ENCODE measurements at places on chromosomes 3 and 15.

- DNase-seq = no peak
Observed at GRCh38 chr3:60669636-60670035, 581.6 kb downstream of the FHIT start.

DNA sequence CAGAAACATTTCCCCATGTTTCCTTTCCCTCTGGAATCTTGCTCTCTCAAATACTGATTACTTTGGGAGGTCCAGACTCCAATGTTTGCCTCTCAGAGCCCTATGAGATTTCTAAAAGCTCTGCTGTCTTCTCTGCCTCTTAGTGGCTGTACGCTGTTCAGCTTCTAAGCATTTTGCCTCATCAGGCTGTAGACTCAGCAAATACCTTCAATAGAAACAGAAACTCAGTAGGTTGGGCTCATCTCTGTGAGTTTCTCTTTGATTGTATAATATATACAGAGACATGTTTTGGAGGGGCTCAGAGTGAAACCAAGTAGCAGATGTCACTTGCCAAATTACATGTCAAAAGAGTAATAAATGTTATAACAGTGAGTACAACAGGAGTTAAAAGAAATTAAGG lies 380.8 kb upstream of the MEIS2 start:
- no peak for DNase-seq

DNA sequence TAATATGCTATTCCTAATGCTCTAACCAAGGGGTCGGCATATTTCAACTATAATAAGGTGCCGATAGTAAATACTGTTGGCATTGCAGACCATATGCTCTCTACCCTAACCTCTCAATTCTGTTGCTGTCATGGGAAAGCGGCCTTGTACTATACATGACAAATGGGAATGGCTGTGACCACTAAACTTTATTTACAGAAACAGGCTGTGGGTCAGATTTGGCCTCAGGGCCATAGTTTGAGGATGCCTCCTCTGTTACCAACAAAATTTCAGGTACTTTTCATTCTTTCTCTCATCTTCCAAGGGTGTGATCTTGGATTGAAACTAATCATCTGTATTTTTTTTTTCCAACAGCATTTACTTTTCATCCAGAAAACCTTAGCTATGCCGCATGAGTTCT lies 242.0 kb downstream of the MAGI1 start:
- DNase-seq = no peak

- DNase-seq = no peak
Observed at GRCh38 chr15:91214675-91215590, 114.9 kb downstream of the SV2B start.

DNA sequence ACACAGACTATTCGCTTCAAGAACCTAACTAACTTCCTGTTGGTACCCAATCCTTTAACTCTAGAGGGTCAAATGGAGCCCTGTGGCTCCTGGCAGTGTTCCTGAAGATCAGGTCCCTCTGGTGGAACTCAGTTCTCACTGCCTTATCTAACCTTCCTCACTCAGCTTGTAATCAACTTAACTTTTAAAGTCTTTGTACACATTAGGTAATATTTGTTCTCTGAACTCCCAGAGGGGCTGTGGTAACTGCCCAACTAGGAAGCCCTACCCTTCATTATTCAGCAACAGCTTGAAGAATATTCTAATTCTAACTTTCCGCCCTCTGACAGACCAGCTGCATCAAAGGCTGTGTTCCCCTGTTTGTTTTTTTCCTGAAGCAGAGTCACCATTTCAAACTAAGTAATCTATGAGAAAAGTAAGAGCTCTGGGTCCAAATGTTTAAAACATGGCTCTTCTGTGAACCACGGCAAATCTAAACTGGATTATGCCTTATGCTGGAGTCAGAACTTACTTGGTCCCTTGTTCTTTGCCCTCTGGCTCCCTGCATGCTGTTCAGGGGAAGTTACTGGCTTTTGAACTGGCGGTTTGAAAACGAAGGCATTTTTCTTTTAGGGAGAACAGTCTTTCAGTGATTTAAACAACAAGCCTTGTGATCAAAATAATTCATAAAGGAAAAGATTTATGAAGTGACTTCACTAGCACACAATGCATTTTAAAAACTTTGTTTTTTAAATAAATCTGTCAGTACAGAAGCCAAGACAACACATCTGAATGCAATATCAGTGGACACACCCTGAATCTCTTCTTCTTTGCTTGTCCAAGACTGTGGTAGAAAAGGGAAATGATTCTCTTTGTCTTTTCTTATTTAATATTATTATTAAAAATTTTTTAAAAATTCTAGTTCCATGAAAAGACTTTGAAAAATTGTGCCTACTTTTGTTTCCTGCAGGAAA lies 365.6 kb downstream of the TIGIT start:
- no peak for DNase-seq

DNA sequence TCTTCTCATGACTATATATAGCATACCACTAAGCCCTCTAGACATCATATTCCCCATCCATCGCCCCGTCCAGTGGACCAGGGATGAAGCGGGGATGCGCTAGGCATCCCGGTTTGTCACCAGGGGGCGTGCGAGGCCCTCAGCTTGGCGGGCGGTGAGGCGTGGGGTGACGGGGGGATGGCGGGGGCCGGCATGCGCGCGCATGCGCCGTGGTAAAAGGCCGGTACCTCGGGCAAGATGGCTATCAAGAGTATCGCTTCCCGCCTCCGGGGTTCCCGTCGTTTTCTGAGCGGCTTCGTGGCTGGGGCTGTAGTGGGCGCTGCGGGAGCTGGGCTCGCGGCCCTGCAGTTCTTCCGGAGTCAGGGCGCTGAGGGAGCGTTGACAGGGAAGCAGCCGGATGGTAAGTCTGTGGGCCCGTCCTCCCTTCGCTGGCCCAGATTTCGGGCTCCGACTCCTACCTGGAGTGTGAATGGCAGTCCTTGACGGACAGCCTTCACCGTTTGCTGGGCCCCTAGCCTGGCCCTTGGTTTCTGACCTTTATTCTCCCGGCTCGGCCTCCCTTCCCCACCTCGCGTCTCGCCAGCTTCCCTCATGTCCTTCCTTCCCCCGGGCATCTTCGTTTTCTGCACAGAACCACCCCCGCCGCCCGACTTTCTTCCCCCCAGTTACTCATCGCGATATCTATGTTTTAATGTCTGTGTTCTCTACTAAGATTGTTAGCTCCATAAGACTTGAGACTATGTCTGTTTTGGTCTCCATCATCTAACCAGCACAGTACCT lies at the start of gene EXOG:
Gene EXOG (plus strand): TSS at position 210 of the 780 bp plus-strand sequence. CDS start 28 bp downstream, at position 238.
- DNase-seq = peak; percentile 92

DNA sequence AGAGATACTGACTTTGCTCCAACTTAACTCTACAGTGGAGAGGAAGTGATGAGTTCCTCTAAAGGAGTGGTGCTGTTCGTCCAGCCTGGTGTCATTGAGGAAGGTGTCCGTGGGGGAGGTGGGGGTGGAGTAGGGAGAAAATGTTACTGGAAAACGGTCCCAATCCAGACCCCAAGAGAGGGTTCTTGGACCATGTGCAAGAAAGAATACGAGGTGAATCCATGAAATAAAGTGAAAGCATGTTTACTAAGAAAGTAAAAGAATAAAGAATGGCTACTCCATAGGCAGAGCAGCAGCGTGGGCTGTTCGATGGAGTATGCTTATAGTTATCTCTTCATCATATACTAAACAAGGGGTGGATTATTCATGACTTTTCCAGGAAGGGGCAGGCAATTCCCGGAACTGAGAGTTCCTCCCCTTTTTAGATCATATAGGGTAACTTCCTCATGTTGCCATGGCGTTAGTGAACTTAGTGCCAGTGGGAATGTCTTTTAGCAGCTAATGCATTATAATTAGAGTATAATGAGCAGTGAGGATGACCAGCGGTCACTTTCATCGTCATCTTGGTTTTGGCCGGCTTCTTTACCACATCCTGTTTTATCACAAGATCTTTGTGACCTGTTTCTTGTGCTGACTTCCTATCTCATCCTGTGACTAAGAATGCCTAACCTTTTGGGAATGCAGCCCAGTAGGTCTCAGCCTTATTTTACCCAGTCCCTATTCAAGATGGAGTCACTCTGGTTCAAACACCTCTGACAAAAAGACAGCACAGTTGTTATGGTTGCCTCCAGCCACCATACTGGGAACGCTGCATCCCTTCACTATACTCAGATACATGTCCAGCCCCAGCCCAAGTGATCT lies 38.6 kb downstream of the CLEC3B start:
- no peak for DNase-seq

DNA sequence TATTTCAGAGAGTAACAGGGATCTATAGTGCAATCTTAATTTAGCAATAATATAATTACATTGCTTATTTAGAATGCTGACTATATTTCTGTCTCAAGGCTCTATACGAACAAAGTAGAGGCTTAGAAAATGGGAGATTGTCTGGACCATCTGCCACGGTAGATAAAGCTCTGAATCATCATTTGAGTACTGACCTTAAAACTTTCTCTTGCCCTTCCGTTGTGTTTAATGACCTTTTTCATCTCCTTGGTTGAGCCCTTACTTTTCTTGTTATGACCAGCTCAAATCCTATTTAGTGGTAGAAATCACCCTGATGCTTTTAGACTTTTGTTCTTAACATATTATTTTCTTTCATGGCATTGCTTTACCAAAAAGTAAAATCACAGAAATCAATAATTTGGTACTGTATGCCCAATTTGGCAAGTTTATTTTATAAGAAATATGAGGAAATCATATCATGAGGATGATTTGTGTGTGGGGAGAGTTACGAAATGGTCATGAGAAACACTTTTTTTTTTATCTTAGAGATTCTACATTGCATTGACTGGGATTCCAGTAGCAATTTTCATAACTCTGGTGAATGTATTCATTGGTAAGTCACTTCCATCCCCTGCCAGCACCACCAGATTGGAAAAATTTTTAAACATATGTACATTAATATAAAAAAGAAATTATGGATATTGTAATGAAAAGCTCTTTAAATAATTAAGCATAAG lies 11.0 kb downstream of the NDUFB5 start:
- DNase-seq = no peak

- DNase-seq = peak; percentile 7
Observed at GRCh38 chr3:158790901-158791589, 10.8 kb upstream of the MFSD1 start.

DNA sequence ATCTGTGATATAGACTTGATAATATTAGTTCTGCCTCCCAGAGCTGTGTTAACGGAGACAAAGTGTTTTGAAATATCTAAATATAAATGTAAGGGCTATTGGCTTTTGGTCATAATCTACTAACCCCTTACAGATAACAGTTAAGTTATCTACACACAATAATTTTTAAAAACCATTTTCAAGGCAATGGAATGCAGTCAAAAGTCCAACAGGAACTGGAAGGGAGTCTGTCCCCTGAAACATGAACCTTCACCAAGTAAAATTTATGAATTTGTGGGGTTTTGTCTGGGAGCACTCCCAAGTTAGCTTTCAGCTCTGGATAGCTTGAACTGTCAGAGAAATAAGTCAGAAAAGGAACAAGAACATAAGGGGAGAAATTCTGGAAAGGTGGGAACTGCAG lies 312.3 kb upstream of the ICE2 start:
- no peak for DNase-seq

DNA sequence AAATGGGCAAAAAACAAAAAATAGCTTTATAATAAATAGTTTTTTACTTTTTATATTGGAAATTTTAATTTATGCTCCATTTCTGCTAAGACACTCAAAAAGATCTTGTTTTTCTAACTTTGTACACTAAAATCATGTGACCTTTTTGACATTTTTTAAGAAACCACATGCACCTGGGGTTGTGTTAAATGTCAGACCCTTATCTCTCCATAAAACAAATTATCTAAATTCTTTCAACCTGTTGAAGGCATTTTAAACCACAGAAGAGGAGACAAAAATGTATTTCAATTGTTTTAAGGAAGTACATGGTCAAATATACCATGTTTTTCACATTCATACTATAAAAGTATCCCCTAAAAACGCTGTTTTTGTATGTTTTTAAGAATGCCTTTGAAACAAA lies 29.2 kb downstream of the IFT80 start:
- DNase-seq = no peak

DNA sequence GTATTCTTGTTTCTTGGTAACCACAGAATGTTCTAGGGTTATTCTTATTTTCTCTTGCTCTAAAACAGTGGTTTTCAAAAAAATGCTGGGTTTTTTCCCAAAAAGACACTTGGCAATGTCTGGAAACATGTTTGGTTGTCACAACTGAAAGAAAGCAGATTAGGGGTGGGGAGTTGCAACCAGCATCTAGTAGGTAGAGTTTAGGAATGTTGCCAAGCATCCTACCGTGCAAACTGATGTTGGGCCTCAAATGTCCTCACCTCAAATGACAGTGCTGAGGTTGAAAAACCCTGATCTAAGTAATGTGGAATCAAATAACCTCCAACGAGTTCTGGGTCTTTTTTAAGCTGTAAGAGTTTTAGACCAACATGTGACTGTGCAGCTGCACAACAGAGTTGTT lies 270.5 kb upstream of the STT3B start:
- no peak for DNase-seq

DNA sequence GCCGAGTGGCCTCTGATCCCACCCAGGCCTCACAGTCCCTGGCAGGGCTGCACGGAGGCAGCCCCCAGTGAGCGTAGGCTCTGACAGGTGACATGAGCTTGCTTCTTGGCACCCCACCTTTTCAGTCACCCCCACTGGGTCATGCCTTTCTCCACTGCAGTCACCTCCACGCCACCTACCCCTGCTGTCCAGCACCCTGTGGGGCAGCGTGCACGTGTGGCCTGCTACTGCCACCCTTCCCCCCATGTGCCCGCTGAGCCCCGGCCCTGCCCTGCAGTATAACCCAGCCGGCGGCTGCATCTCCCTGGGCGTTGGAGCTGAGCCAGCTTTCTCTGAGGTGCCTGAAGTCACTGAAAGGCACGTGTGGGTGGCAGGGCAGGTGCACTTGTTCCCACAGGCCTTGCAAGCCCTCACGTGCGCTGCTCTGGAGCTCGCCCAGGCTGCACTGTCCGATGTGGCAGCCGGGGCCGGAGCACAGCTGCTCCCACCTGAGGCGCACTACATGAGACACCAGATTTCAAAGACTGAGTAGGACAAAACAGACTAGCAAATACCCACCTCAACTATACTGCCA lies 65.6 kb downstream of the NIPA2 start:
- no peak for DNase-seq

- DNase-seq = no peak
Observed at GRCh38 chr3:65144791-65145351, 457.1 kb upstream of the ADAMTS9 start.

DNA sequence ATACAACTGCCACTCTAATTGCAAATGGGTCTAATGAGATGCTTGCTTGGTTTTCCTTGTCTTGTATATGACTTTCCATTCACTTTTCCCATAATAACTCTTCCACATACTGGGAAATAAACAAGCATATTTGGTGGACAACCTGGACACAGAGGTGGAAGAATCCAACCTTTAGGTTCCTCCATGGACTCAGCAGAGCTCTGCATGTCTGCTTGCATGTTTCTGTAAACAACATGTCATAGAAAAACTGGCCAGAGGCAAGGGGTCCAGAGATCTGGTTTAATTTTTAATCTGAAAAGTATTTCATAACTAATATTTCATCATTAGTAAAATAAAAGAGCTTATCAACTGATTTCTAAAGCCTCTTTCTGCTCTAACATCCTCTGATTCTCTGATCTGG lies 30.2 kb downstream of the GOLIM4 start:
- no peak for DNase-seq
